ENCODE measurements at places on chromosomes 3 and 15. TPM values are rescaled to one million over a fixed set of nuclear protein-coding genes. Genes with fewer than 3 reads are reported as not detected.

CD200 gene
- total RNA-seq: not detected

HDC gene
- 9.5 TPM for total RNA-seq

CCK gene
- not detected for total RNA-seq

GNAT1 gene
- total RNA-seq: not detected

XIRP1 gene
- total RNA-seq: 0.14 TPM

FGF7 gene
- total RNA-seq: not detected

RARB gene
- total RNA-seq: not detected

ZNF774 gene
- 0.34 TPM for total RNA-seq

CPEB1 gene
- total RNA-seq: not detected

CTDSPL2 gene
- total RNA-seq: 108 TPM

RGMA gene
- not detected for total RNA-seq

THBS1 gene
- total RNA-seq: 27.1 TPM

FEZF2 gene
- total RNA-seq: not detected

CHRFAM7A gene
- total RNA-seq: 32.5 TPM

SAMMSON gene
- total RNA-seq: not detected

GRAMD2A gene
- total RNA-seq: not detected

SERPINI2 gene
- total RNA-seq: not detected

GHSR gene
- 0.63 TPM for total RNA-seq

ALPK3 gene
- 1.1 TPM for total RNA-seq

KNL1 gene
- 4.1 TPM for total RNA-seq

IL5RA gene
- total RNA-seq: not detected

EOMES gene
- 32.2 TPM for total RNA-seq

DUOXA2 gene
- total RNA-seq: not detected

MST1 gene
- total RNA-seq: 15.2 TPM

OR5H2 gene
- not detected for total RNA-seq

TRH gene
- total RNA-seq: not detected

SLCO2A1 gene
- total RNA-seq: not detected

ANKRD34C gene
- not detected for total RNA-seq

DAPK2 gene
- 3.7 TPM for total RNA-seq

PLA2G4D gene
- not detected for total RNA-seq

CCR3 gene
- not detected for total RNA-seq

LSAMP gene
- not detected for total RNA-seq

SPATA12 gene
- not detected for total RNA-seq

ADAMTS9 gene
- not detected for total RNA-seq

OR5H15 gene
- not detected for total RNA-seq

HERC2 gene
- 64.0 TPM for total RNA-seq

TTC21A gene
- 3.9 TPM for total RNA-seq

MAGI1 gene
- not detected for total RNA-seq

ANKRD63 gene
- total RNA-seq: not detected

C3orf70 gene
- 0.07 TPM for total RNA-seq

SNTN gene
- not detected for total RNA-seq

RHOV gene
- total RNA-seq: not detected

TMEM212 gene
- not detected for total RNA-seq

EIF4E3 gene
- 52.2 TPM for total RNA-seq

KPNA1 gene
- 67.1 TPM for total RNA-seq

STRIT1 gene
- not detected for total RNA-seq

UQCC5 gene
- 4.1 TPM for total RNA-seq

MKRN2 gene
- total RNA-seq: 23.9 TPM

MGA gene
- 54.9 TPM for total RNA-seq

UROC1 gene
- total RNA-seq: not detected

OIP5 gene
- 0.64 TPM for total RNA-seq

ESYT3 gene
- total RNA-seq: not detected
